Activated CD4-positive, alpha-beta memory T cell treated with anti-CD3 and anti-CD28 coated beads for 36 hours (primary cell): ENCODE measurements at places on chromosomes 11 and 22. TPM values are rescaled to one million over a fixed set of nuclear protein-coding genes. Genes with fewer than 3 reads are reported as not detected.

- DNase-seq = peak; percentile 75
These were observed 47.7 kb upstream of the PPP6R3 start for GRCh38 chr11:68412593-68413475.

DNA sequence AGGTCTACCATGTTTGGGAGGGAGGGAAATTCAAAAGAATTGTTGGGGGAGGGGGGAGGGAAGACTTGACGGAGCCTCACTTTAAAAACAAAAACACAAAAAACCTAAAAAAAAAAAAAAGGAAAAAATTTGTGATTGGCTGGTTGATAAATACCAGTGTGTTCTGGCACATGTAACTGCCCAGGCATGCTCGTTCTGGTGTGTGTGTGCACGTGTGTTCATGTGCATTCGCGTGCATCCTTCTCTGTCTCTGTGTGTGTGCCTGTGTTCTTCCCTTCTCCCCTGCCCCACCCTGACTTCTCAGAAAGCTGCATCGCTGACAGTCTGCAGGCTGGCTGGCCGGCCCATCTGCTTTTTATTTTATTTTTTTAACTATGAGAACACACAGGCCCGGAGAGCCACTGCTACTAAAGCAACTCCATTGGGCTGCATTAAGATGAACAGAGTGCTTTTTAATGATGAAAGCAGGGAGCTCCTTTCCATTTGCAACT, 22.6 kb upstream of the ADSL start:
- peak; percentile 52 for DNase-seq

DNA sequence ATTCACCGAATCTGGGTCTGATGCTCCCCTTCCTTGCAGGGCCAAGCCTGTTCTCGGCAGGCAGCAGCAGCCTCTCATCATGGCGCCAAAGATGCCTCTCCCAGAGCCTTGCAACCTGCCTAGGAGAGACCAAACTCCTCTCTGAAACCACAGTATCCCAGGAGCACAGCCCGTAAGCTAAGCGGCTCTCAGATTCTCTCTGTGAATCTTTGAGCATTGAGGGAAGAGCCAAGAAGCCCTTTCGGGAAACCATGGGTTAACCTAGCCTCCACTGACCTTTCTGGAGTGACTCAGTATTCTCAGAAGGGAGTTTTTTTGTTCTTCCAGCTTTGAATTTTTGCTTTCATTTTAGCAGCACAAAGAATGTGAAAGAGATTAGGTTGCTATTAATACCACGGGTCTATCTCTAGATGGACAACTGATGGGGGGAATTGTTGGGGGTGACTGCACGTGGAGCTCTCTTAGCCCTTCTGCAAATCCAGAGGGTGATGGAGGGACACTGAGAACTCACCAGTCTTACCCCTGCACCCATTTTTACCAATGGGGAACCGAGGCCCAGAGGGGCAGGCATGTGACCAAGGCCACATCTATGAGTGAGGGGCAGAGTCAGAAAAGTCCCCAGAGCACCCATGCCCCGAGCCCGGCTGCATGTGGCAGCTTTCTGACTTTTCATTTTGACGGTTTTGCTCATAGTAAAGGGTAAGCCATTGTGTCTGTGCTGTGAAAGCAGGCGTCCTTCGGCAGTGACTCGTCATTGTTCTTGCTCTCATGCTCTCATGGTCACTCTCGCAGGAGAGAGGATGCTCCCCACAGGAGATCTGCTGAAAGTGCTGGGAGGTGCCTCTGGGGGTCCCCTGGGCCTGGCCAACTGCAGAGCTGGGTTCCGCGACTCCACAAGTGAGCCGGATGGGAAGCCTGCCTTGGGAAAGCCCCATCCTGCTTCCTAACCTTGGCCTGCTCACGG, 36.0 kb downstream of the IRAG1 start:
- DNase-seq = peak; percentile 15

GRCh38 chr11:27874998-27875830, 175.0 kb upstream of the BDNF start:
- DNase-seq = no peak

Gene PRG3
- total RNA-seq = not detected

DNA sequence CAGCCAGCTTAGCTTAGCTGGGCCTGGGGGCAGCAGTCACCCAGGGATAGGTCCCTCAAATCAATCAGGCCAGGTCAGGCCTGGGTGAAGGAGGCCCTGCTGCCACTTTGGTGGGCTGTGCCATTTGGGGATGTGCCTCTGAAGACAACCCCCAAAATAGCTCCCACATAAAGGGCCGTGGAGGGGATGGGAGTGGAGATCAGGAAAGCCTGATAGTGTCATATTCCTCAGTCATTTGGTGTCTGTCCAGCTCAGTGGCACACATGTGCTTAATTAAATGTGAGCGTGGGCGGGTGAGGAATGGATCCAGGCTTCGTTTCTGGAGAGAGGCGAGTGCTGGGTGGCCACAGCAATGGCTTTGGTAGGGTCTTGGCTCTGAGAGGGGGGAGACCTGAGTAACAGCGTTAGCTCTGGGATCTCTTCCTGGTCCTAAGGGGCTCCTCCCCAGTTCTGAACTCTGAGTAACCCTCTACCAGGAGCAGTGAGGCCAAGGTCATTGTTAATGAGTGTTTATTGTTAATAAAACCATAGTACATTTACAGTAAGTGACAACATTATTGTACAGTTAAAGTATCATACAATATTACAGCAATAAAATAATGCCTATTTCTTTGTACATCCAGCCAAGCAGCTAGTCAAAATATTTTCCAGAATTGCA, 45.2 kb downstream of the NAT10 start:
- DNase-seq = no peak

GRCh38 chr11:92399705-92400104, 175.1 kb downstream of the FAT3 start:
- DNase-seq = no peak

Gene SHISAL1
- total RNA-seq = not detected

DNA sequence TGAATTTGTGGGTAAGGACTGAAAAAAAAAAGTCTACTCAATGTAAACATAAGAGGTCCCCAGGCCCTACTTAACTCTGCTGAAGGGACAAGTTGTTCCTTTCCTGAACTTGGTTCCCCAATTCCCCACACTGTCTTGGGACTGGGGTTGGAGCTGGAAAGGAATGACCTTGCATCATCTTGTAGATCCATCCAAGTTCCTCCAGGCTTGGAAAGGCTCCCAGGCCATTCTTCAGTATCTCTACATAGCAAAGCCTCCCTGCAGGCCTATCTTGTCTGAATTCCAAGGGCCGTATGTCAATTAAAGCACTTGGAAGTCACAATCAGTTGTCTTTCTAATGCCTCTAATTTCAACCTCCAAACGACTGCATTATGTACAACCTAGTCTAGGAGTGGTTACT, 361.2 kb downstream of the TMEM135 start:
- no peak for DNase-seq

Gene C11orf97
- total RNA-seq = not detected

DNA sequence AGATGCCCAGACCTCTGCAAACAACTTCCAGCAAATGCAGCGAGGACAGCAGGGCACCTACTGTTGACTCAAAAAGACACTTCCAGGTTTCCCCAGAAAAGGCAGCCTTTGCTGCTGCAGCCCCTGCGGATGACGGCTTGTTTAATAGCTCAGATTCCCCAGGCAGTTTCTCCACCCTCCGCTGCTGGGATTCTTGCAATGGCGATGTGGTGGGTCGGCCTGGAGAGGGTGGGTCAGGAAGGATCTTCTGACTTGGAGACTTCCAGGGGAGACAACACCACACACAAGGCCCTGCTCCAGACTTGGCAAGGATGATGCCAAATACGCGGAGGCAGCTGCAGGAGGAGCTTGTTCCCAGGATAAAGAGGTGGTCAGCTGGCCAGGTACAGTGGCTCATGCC, 17.9 kb upstream of the TREH start:
- no peak for DNase-seq

Gene POU2AF2
- not detected for total RNA-seq

DNA sequence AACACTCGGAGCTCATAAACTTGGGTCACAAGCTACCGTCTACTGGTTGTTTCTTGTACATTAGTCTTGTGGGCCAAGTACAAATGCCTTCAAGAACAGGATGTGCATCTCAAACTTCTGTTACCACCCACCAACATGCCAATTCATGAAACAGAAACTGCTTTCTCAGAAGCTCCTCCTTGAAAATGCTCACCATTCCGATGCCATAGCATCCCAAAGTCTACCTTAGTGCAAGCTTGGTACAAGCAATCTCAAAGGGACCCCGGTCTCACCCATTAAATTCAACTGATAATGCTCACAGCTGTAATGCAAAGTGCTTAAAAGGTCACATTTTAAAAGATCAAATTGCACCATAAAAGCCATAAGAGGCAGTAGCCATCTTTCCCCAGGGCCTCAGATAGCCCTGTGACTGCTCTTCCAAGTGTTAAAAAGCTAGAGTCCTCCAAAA, 31.8 kb upstream of the CCDC34 start:
- no peak for DNase-seq

Gene POLD3
- total RNA-seq = 61.4 TPM
